ENCODE measurements at places on chromosomes 1 and 21.
A peak's percentile ranks its signal among the peaks of the same experiment; 100 is the strongest.

- no peak for DNase-seq
Observed at GRCh38 chr1:201023920-201024624, 558 bp upstream of the KIF21B start.

- no peak for DNase-seq
Observed at GRCh38 chr1:220307607-220308006, 35.4 kb upstream of the RAB3GAP2 start.

DNA sequence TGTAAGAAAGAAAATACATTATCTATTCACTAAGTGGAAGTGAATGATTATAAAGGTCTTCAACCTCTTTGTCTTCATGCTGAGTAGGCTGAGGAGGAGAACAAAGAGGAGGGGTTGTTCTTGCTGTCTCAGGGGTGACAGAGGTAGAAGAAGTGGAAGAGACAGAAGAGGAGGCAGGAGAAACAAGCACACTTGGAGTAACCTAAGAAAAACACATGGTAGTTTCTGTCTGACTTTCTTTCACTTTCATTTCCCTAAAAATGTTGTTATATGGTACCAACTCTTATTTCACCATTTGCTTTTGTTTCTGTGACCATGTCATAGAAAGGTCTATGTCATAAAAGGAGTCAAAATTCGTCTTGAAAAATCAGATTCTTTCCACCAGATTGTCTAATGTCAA is 696.6 kb upstream of the BRINP3 start:
- DNase-seq: no peak

DNA sequence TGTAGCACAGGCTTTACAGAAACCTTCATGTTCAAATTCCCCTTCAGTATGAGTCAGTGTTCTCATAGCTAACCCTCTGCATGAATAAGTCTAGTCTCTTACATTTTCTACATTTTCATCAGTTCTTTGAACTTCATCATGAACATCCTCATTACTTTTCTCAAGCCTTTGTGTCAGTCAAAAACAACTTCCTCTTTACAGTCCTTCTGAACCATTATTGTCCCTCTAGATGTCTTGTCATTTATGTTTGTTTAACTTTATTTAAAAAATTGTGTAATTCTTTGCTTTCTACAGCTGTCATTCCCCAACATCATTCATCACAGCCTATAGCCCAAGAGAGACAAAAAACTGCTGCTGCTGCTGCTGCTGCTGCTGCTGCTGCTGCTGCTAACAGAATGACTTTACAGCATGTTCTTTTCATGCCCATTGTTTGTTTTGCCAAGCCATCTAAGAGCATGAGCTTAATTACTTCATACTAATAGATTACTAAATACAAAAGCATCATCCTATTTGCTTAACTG is 133.1 kb downstream of the LRRC40 start:
- no peak for DNase-seq

GRCh38 chr1:17711577-17711910 is 43.6 kb upstream of the ACTL8 start:
- DNase-seq: no peak

- no peak for DNase-seq
Observed at GRCh38 chr1:232891071-232891470, 59.3 kb upstream of the NTPCR start.

- no peak for DNase-seq
Observed at GRCh38 chr1:70210820-70211219, 5.4 kb upstream of the LRRC40 start.

GRCh38 chr1:173270243-173270642 is 63.1 kb upstream of the TNFSF4 start:
- DNase-seq: no peak

DNA sequence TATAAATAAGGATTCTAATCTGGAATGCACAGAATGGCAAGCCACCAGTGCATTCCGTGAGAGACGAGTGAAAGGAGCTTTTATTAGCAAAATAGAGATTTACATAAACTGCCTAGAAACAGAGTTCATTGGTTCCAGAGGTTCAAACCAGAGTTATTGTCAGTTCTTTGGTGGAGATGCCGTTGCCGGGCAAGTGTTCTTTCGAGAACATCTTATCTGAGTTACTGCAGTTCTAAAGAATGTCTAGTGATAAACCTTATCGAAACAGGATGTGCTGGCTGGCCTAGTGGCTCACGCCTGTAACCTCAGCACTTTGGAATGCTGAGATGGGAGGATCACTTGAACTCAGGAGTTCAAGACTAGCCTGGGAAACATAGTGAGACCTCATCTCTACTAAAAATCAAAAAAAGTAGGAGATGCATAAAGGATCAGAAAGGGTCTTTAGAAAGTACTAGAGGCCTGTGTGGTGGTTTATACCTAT is 19.9 kb upstream of the EVI5 start:
- DNase-seq: no peak

DNA sequence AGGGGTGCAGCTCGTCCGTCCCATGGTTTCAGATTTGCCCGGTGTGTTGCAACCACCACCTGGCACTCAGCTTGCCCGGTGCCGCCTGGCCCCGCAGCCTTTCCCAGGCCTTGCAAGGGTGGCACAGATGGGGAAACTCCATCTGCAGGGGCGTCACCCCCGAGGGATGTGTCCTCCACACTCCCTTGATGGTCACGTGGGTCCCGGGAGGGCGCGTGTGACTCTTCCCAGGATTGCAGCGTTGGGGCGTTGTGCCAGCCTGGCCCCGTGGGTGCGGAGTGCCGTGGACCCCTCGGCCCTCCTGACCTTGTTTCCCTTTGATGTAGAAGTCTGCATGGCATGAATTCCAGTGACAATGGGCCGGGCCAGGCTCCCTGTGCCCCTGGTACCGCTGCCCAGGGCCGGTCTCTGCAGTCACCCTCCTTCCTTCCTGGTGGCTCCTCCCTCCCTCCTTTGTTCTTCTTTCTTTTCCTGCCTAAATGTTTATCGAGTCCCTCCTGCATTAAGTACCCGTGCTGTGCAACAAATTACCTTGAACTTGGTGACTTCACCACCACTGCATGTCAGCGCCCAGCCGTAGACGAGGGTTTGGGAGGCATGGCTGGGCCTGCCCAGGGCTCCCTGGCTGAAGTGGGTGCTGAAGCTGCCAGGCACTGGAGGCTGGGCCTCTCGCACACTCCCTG is 22.9 kb downstream of the RRP1 start:
- DNase-seq: no peak

- DNase-seq: no peak
Observed at GRCh38 chr1:21278860-21279845, 11.1 kb downstream of the ECE1 start.

DNA sequence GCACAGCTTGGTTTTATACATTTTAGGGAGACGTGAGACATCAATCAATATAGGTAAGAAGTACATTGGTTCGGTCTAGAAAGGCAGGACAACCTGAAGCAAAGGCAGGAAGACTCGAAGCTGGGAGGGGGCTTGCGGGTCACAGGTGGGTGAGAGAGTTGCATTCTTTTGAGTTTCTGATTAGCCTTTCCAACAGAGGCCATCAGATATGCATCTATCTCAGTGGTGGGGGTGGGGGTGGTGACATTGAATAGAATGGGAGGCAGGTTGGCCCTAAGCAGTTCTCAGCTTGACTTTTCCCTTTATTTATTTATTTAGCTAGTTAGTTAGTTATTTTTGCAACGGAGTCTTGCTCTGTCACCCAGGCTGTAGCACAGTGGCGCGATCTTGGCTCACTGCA is 85.6 kb downstream of the WDR4 start:
- DNase-seq: no peak

GRCh38 chr1:47031059-47031458 is 7.6 kb downstream of the CYP4X1 start:
- DNase-seq: no peak

DNA sequence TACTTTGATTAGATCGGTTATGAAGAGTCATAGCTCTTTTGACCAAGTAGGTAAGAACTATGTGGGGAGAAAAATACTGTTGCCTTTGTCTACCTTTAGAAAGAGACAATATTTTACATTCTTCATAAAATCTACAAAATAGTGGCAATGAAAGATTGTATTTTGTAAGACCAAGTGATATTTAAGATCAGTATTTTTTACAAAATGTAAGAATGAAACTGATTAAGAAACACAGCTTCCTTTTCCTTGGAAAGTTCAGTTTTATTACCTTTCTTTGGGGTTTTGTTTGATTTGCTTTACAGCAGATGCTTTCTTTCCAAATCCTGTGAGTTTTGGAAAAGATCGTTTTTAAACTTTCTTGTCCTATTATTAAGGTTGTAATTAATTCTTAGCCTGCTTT is 69.8 kb downstream of the SLC35A3 start:
- DNase-seq: no peak

- DNase-seq: no peak
Observed at GRCh38 chr1:6241887-6242740, 1.9 kb upstream of the HES3 start.

DNA sequence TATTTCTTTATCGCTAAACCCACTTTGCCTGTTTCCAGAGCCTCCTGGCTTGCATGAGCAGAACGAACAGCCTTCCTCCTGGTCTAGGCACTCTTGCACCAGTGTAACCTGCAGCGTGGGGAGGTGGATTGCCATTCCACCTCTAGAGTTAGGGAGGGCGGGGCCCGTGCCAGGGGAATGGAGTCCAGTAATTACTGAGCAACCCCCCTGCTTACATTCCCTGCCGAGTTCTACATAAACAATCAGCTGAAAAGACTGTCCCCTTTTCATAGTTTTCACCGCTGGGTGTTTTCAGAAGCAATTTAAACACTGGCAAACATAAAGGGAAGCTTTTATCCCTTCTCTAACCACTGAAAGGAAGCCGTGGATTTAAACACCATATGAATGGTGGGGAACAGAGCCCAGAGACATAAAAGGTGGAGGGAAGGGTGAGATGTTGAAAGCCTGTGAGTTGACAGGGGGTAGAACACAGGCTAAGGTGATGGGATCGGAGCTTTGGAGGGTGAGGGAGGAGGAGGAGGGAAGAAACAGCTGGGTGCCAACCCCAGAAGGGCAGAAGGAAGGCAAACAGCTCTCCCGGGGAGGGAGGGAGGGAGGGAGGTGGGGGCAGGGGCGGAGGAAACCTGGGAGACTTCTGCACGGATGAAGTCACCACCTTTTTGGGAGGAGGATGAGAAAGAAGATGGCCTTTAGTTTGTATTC is 68.0 kb upstream of the WDR26 start:
- DNase-seq: no peak

- DNase-seq: no peak
Observed at GRCh38 chr1:203359010-203359571, 8.2 kb upstream of the FMOD start.

- no peak for DNase-seq
Observed at GRCh38 chr1:117060441-117061317, 553 bp downstream of the TTF2 start.

GRCh38 chr1:36475910-36476604 is 6.7 kb downstream of the CSF3R start:
- no peak for DNase-seq

DNA sequence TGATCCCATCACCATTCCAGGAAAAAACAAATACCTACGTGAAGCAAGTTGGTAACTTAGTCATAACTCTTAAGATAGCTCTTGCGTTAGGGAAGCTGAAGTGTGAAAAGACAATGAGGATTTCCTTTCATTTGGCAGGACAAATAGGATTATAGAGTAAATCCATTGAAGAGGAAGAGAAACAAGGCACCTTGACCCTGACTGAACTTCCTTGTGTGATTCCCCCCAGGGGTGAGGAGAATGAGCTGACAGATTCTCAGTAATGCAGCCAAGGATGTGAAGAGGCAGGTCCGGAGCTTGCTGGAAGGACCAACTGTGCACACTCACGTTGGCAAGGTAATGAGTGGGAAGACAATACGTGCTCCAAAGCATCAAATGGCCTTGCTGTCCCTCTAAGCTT is 55.0 kb upstream of the HMCN1 start:
- no peak for DNase-seq

DNA sequence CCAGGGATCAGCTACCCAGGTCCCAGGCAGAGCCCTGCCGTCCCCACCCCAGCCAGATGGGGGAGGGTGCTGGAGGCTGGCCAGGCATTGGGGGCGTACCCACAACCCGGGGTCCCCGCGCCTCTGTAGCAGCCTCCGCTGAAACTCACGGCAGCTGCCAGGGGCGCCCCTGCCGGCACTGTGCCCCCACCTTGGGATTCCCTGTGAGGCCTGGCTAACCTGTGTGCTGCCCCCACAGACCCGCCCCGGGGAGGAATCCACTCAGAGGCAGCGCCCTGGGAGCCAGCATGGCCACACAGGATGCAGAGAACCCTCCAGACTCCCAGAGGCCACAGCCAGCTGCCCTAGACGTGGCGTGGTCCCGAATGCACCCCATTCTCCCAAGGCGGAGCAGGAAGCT is 3.8 kb downstream of the DVL1 start:
- no peak for DNase-seq

DNA sequence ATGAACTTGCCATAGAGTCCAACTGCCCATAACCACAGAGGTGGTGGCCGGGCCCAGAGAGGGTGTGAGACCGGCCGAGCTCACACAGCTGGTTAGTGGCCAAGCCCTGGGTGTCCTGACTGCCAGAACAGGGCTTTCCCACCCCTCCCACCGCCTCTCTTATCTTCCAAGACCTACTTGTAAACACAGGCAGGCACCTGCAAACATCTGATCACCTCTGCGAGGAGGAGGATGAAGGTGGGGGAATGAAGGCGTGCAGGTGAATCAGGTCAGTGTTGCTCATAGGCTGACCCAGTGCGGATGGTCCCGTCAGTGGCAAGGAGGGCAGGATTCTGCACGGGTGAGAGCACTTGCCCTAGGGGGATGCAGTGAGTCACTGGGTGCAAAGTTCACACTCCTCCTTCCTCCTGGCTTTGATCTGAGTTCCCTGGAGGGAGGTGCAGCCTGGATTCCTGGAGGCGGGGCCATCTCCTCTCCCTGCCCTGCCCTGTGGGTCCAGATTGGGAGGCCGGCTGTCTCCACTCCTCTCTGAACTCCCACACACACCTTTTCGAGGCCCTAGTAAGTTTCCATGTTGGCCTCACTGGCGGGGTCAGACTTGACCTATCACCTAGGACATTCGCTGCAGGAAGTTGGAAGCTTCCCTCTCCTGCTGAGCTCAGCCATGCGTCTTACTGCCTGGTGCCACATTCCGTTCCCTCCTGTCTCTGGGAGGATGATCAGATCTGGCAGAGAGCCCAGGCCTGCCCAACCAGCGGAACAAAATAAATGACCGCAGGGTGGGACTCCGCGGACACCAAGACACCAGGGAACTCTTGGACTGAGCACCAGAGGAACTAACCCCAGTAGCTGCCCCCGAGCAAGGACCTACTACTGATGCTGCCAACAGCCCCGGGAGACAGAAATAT is 7.3 kb downstream of the UQCRHL start:
- DNase-seq: no peak

DNA sequence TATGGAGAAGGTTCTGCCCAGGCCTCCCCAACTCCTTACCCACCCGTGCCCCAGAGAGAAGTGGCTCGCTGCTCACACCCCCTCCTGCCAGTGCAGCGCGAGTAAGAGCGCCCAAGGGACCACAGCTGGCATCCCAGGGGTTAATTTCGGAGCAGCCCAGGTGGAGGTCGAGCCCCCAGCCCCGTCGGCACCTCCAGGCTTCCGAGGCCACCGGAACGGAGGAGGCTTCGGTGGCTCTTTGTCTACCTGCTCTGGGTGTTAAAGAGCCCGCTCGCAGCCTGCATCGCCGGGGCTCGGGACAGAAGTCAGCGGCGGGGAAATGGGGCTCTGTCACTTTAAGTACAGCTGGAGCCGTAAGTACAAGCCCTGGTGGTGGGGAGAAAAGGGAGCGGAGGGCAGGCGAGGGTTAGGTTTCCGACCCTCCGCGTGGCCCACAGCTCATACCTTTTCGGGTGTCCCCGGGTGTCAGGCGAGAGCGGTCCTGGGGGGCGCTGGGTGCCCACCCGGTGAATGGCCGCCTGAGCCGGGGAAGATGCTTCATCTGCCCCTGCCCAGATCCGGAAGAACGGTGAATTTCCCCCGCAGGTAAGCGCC is 89.4 kb upstream of the IPO9 start:
- DNase-seq: peak; percentile 80

- DNase-seq: no peak
Observed at GRCh38 chr1:15885701-15886610, 38.4 kb downstream of the SPEN start.

Measured in activated CD8-positive, alpha-beta memory T cell treated with anti-CD3 and anti-CD28 coated beads, Interleukin-2, amount 50 U/mL, for 48 hours (primary cell).